ENCODE measurements at places on chromosomes 5 and 9.

GRCh38 chr9:68643901-68644809 lies 60.9 kb upstream of the PIP5K1B start:
- no peak for DNase-seq

DNA sequence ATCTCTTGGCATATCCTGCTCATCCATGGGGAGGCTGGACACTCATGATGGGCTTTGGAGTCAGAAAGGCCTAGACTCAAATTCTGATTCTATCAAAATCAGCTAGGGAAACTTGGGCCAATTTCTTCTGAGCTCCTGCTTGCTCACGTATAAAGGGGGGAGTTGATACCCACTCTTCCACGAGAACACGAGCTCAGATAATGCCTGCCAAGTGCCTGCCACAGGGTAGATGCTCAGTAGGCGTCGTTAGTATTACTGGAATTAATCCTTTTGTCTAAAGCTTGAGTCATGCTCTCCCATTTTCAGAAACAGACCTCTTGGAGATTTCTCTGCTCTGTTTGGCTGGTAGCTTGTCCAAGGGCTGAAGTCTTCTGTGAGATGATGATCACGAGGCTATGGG lies 238.3 kb upstream of the MVB12B start:
- DNase-seq = no peak

DNA sequence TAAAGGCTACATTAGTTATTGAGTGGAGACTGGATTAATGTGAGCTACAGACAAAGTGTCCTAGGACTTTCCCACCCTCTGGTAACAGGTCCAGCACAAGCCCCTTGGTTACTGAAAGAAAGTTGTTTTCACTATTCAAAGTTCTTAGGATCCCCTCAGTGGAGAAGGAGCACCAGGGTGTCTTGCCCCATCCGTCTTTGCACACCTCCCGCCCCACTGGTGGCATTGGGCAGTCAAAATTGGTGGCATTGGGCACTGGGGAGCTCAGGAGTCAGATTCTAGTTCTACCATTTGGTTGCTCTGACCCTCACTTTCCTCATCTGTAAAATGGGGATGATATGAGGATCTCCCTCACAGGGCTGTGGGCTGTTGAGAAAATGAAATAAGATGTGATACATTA lies 2.4 kb upstream of the ANGPTL2 start:
- no peak for DNase-seq

DNA sequence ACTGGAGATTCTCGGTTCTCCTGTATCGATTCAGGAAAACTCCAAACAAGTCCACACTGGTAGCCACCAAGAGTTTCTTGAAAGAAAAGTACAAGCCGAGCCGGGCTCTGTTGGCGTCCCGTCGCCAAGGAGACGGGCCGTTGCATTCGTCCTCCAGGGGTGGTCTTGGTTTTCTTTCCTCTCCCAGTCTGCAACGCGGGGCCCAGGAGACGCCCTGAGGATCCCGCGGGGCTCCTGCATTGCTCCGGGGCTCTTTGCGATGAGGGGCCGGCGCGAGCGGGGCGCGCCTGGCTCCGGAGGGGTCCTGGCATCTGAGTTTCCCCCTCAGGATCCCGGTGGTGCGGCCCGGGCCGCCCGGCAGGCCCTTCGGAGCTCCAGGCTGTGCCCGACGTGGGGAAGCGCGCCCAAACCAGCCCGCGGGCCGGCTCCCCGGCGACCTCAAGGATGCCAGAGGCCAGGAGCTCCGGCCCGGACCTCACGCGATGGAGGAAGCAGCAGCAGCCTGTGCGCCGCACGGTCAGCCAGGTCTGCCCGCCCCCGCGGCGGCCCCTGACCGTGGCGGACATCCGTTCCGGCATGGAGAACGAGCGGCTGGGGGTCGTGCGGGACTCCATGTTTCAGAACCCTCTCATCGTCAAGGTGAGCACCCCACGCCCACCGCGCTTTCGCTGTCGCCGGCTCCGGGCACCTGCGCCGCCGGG lies at the start of gene CFAP77:
CFAP77 (plus strand) TSS at position 384 of the 701 bp plus-strand sequence; CDS start at position 445, 61 bp downstream.
- peak; percentile 56 for DNase-seq

DNA sequence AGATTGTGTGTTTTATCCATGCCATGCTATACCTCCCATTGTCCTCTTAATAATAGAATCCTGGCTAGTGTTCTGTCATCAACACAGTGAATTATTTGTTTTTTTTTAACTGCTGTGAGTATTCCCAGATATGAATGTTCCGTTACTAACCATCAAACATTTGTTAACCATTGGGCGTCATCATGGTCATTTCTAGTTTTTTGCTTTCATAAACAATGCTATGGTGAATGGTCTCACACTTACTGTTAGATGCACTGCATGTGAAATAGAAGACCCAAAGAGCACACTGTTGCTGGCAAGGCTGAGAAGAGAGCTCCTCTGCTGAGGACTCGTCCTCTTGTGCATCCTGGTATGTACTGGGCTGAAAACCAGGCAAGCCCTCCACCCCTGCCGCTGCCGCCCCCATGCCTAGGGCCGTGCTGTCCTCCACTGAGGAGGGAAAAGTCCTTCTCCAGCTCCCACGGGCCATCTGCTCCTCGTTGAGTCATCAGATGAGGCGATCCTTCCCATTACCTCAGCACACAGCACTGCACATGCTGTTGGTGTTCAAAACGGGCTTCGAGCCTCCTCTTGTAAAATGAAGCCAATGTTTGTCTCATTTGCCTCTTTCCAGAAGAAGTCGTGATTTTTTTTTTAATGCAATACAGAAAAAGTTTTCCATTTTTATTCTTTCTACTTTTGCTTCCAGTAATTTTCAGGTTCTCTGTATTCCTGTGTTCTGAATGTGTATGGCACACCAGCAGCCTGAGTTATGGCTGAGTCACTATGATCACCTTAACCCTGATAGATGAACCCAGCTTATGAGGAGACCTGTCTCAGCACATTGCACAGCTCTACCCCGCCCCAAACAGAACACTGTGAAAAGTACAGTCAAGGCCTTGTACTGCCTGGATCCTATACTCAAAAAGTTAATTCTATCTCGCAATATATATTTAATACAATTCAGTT lies 219.0 kb downstream of the AOPEP start:
- DNase-seq = peak; percentile 81

DNA sequence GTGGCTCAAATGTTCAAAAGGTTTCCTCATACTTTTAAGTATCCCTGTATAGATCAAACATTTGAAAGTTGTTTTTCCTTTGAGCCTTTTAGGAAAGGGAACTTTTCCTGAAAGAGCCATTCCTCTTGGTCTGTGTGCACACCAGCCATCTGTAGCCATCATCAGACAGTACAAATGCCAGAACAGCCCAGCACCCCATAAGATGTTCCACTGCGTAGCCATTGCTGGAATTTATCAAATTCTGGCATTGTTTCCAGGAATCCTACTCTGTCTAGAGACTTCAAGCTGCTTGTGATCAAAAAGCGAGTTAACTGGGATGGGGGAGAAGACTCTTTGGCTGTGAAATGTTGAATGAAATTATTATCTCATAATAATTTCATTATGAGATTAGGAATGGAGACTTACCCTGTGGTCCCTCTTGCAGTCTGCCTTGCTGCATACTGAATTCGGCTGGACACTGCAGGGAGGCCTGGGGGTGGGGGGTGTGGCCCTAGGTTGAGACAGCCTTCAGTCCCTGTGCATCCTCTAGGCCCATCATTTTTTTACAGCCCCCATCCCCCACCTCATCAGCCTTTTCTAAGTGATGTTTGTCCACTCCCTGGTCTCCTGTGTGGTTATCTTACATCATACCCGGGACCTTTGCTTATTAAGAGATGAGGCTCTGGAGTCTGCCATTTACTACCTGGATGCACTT lies 99.8 kb downstream of the RALGPS1 start:
- DNase-seq = peak; percentile 71

GRCh38 chr9:26904070-26904469 lies 11.5 kb upstream of the CAAP1 start:
- no peak for DNase-seq

DNA sequence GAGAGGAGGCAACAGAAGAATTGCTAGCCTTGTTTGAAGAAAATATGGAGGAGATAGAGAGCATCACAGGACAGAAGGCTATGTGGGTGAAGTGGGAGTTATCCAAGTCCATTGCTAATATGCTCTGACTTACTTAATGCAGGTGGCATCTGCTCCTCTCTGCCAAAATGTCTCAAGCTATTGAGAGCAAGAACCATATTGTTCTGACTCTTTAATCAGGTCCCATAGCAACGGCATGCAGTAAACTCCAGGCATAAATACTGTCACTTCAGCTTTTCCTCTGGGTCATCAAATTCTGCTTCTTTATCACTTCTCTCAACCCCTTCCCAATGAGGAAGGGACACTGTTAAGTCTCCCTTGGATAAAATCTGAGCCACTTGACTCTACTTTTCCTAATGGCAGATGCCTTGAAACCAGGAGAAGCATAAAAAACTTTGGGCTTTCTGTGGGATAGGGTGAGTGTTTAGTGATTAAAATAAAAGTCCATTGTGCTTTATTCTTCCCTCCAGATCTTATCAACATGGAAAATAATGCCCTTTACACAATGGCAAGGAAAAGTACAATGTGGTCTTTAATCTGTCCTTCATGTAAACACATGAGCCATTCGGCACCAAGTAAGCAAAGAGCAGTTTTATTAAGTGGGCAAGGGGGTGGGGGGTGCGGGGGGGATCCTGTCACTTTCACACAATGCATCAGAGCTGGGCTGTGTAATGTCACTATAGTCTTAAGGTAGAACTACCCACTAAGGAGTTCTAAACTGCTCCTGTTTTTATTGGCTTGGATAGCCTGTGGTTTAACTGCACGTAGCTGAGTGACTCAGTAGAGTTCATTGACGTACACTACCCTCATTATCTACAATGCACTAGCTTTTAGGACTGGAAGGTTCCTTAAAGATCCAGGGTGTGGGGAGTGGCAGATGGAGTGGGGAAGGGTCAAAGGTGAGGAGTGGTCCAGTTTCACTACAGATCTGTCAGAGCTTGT lies 71.0 kb upstream of the TARS1 start:
- DNase-seq = peak; percentile 90

- DNase-seq = no peak
Measured at GRCh38 chr5:173688703-173689102, 72.3 kb upstream of the BOD1 start.

DNA sequence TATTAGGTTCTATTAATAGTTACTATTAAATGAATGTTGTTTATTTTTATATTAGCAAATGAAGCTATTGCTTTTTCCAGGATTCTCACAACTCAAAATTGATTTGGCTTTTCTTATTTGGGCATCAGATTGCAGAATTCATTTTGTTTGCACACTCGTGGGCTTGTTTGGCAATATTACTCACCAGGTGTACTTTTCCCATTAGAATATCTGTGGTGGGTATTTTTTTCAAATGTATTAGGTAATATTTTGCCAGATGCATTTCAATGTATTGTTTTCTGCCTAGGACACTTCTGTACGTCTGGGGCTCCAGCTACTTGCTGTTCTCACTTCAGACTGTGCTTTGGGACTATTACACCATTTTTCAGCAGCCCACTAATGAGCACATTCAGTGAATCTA lies 108.0 kb upstream of the GHR start:
- DNase-seq = no peak

DNA sequence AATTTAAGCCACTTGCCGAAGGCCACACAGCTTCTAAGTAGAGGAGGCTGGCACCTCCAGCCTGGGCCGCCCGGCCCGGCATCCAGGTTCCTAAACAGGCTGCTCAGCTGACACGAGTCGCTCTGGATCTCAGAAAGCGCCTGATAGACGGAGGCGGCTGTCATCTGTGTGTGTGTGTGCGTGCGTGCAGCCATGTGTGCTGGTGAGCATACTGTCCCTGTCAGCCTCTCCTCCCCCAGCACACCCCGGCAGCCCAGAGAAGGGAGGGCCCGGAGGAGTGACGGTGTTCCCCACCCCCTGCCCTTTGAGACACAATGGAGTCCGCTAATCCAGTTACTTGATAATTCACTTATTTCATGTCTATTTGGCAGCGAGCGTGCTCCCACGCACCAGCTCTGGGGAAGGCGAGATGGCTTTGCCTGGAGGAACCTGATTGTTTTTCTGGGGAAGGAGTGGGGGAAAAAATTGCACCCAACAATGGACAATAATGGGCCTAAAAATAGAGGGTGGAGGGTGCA lies 20.0 kb downstream of the NTNG2 start:
- peak; percentile 36 for DNase-seq

- no peak for DNase-seq
Measured at GRCh38 chr9:99052815-99053715, 51.8 kb upstream of the TGFBR1 start.

DNA sequence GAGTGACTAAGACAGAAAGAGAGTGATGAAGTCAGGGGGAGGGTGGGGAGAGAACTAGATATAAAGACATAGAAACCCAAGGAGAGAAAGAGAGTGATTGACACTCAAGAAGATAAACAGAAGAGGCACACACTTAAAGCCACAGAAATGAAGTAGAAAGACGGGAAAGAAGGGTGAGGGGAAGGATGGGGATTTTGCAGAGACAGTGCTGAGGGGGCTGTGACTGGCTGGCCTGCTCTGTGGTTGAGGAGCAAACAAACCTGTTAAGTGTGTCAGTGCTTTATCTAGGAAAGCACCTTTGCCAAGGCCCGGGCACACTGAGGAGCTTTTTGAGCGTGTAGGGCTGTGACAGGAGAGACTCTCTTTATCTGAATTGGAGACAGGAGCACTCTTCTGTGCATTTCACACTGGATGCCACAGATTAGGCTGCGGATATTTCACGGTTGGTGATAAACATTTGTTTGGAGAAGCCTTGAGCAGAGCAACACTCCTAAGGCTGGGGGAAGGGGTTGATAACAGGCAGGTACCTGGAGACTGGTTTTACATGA lies 109.1 kb downstream of the DOCK2 start:
- DNase-seq = no peak

GRCh38 chr9:112074250-112075008 lies 100.7 kb downstream of the SUSD1 start:
- DNase-seq = peak; percentile 97

DNA sequence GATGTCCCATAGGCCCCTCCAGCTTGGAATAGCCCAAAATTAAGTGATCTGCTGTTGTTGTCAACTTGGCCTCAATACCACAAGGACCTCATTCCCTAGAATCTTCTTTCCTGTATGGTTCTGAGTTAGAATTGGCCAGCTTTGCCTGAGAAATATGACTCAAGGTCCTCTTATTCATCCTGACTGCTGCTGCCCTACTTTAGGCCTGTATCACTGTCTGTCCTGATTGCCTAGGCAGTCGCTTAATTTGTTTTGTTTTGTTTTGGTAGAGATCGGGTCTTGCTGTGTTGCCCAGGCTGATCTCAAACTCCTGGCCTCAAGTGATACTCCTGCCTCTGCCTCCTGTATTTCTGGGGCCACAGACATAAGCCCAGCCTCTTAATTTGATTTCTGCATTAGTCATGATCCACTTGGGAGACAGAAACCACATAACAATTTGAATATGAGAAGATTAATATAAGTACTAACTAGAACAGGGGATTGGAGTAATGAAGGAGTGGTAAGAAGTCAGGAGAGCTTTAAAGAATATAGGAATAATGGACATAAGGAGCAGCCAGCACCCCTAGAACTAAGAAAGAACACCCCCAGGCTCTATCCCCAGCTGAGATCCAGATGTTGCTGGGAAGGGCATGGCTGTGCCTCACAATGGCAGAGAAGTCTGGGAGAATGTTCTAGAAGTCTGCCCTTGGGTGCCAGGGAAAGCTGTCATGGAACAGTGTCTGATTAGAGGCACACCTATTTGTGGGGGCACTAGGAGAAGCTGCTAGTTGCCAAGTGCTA lies 4.6 kb downstream of the TEX53 start:
- DNase-seq = peak; percentile 45
